ENCODE measurements at places on chromosomes 12 and 14. TPM values are rescaled to one million over a fixed set of nuclear protein-coding genes. Genes with fewer than 3 reads are reported as not detected.

GALNT16 gene
- total RNA-seq, result 0.09 TPM

BEST3 gene
- not detected for total RNA-seq

DNA sequence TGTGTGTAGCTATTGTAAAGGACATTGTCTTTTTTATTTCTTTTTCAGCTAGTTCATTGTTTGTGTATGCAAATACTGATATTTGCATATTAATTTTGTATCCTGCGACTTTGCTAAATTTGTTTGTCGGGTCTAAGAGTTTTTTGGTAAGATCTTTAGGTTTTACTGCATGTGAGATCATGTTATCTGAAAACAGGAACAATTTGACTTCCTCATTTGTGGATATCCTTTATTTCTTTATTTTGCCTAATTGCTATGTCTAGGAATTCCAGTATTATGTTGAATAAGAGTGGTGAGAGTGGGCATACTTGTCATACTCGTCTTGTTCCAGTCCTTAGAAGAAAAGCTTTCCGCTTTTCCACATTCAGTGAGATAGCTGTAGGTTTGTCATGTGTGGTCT is 28.8 kb downstream of the SIX4 start:
- no peak for DNase-seq

GRCh38 chr12:106767954-106768822 is 6.3 kb upstream of the RIC8B start:
- DNase-seq, result no peak

- no peak for DNase-seq
Observed at GRCh38 chr12:89299931-89300330, 52.4 kb downstream of the DUSP6 start.

DNA sequence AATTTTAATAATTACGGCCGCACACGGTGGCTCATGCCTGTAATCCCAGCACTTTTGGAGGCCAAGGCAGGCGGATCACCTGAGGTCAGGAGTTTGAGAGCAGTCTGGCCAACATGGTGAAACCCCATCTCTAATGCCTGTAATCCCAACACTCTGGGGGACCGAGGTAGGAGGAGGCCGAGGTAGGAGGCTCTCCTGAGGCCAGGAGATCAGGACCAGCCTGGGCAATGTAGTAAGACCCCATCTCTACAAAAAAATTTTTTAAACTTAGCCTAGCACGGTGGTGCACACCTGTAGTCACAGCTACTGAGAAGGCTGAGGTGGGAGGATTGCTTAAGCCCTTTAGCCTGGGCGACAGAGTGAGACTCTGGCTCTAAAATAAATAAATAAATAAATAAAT is 5.6 kb upstream of the CFAP73 start:
- DNase-seq, result no peak

GRCh38 chr14:33578461-33579216 is 372.2 kb downstream of the EGLN3 start:
- DNase-seq, result no peak

GRCh38 chr14:101233808-101234207 is 327.5 kb upstream of the DIO3 start:
- DNase-seq, result no peak

- no peak for DNase-seq
Observed at GRCh38 chr14:48925184-48925583, 661.0 kb downstream of the RPS29 start.

GRCh38 chr12:2192231-2192630 is 139.4 kb downstream of the CACNA1C start:
- no peak for DNase-seq

DNA sequence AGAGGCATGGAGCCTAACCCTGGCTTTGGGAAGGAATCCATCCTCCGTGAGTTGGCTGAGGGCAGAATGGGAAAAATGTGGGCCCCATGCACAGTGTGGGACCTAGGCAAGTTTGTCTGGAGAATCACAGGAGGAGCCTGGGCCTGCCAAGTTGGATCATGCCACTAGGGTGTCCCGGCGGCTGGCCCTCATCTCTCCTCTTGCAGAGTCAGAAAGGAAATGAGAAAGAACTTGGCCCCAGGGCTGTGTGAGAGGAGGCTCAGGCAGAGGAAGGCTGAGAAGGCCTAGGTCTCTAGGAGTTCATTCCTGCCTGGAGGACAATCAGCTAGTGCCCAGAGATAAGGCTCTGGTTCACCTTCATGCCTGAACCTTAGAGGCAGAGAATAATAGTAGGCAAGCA is 2.5 kb upstream of the ESRRB start:
- no peak for DNase-seq

DNA sequence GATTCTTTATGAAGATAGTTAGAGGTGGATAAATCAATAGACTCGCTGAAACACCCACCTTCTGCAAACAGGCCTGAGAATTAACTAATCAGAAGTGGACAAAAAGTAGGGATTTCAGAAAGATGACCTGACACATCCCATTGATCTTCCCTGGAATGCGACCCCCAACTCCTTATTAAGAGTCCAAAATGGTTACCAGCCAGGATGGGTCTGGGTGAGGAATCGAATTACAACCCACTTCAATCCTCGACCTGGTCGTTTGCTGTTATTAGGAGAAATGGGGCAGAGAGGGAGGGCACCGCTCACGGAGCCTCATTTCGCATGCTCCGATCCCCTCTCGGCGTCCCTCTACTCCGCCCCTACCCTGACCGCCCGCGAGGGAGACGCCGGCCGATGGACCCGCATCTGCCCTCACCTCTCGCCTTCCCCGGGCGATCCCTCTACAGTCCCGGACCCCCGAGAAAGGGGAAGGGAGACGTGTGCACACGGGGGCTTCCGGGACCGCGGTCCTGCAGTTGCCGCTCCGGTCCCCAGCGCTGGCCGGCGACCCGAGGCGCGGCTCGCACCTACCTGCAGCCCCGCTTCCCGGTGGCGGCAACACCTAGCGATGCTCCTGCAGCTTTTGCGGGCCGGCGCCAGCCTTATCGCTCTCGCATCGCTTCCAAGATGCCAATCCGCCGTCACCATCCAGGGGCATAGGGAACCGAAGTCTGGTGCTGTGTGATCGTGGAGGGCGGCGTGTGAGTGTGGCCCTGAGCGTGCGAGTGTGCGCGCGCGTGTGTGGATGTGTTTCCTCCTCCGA is 69.3 kb upstream of the USP15 start:
- DNase-seq, result no peak
